ENCODE measurements at places on chromosomes 2 and 18.

DNA sequence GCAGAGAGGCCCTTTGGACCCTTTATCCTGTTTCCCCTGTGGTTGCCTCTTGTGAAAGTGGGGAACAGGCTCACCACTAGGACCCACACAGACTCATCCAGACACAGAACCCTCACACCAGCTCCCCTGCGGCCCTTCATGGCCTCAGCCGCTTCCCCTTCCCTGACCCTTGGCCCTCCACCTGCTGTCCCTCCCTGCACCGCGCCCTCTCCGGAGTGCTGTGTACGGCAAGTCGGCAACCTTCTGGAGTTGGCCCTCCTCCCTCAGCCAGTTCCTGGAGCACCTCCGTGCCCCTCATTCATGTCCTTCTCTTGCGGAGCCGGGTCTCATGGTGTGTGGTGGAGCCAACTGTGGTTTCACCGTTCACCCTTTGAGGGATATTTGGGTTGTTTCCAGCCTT is 44.0 kb downstream of the CTDP1 start:
- DNase-seq = no peak

DNA sequence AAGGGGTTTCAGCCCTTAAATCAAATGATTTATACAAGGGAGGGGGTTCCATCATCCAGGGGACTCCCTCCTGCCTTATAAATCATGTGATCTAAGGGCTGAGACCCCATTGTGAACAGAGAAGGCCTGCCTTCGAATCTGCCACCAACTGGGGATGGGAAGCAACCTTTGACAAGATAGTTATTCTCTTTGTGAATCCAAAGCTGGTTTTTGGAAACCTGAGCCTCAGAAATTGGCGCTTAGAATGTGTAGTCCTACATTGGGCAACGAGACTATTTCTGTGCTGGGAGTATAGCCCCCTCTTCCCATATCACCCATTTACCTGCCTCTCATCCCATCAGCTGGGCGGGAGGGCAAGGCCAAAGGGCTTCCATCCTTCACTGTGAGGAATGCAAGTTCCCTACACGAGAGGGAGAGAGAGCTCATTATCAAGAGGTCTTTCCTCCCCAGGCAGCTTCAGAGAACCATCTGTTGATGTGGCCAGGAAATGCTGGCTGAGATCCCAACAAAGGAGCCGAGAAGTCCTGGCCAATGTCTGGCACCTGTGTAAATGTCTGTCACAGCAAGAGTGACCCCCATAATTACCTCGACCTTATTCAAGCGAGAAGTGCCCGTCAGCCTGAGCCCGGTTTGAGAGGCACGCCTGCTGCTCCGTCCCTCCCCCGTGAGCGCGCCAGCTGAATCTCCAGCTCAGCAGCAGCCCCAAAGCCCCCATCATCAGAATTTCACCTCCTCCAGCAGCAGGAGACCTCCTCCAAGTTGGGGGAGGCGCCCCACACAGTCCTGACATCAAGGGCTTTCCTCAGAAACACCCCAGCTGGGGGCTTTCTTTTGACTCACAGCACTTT is 48.4 kb upstream of the APCDD1 start:
- DNase-seq = no peak

DNA sequence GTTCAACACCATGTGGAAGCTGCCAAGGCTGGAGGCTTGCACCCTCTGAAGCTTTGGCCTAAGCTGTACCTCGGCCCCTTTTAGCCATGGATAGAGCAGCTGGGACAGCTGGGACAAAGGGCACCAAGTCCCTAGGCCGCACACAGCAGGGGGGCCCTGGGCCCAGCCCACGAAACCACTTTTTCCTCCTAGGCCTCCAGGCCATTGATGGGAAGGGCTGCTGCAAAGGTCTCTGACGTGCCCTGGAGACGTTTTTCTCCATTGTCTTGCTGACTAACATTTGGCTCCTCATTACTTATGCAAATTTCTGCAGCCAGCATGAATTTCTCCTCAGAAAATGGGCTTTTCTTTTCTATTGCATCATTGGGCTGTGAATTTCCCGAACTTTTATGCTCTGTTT is 13.7 kb downstream of the RAPGEF4 start:
- no peak for DNase-seq

DNA sequence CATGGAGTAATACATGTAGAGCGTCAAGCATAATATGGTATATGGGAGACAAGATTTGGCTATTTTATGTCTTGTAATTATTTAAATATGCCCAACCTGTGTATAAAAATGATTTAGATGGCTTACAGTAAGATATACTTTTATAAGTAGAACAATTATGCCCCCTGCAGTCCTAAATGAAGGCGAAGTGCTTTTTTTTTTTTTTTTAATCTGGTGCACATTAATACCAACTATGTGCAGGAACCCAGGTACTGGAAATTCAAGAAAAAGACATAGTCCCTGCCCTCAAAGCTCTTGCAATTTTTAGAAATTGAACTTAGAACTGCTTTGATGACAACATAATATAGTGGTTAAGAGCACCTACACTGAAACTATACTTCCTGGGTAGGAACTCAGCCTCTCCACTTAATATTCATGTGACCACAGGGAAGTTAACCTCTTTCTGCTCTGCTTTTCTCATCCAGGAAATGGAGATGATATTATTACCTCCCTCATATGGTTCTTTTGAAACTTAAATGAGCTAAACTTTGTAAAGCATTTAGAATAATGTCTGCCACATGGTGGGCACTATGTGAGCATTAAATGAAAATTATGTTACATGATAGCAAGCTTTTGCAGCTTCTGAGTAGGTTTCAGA is 38.1 kb downstream of the AFTPH start:
- no peak for DNase-seq

GRCh38 chr2:196380575-196380974 is 209.2 kb upstream of the STK17B start:
- no peak for DNase-seq

- DNase-seq = no peak
These were observed 139.3 kb downstream of the UPP2 start for GRCh38 chr2:158240975-158241374.

DNA sequence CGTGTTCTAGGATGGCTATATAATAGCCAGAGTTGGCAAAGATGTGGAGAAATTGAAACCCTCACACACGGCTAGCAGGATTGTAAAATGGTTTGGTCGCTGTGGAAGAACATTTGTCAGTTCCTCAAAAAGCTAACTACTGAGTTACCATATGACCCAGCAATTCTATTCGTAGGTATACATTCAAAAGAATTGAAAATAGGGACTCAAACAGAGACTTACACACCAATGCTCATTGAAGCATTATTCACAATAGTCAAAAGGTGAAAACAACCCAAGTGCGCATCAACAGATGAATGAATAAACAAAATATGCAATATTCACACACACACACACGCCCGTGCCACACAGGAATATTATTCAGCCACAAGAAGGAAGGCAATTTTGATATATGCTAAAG is 98.7 kb downstream of the PLA2R1 start:
- DNase-seq = no peak

GRCh38 chr2:135637456-135638087 is 104.1 kb upstream of the UBXN4 start:
- no peak for DNase-seq

GRCh38 chr2:122960759-122961641 is 1064.1 kb upstream of the CNTNAP5 start:
- DNase-seq = peak; percentile 18

DNA sequence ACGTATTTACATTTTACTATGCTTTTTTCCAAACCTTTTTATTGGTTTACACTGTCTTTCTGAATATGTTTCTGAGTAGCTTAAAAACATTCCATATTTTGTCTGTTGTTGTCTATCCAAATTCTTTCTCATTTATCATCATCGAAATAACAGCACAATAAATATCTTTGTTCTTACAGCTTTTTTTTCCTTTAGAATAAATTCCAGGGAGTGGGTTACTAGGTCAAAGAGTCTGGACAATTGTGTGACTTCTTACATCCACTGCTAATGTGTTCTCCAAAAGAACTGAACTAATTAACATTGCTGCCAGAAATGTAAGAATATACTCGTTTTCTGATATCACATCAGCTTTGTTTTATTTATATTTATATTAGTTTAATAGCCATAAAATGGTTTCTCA is 59.4 kb downstream of the ANKRD44 start:
- DNase-seq = no peak

GRCh38 chr18:63259567-63260379 is 59.8 kb downstream of the BCL2 start:
- no peak for DNase-seq

DNA sequence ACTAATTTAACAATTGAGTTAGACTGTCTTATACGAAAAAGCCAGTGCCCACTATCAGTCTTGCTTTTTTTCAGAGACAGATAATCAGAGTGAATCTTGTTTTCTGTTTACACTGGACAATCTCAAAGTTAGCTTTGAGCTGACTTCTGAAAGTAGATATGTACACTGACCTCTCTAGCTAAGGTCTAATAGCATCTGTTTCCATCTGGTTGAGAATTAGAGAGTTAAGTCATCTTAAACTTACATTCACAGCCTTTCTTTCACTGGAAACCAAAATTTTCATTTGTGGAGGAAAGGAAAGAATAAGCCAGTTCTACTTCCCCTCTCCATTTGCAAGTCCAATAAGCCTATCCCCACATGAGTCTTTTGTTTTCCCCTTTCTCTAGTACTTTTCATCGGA is 89.3 kb downstream of the VRK2 start:
- DNase-seq = no peak

- DNase-seq = no peak
These were observed 91.0 kb downstream of the PLB1 start for GRCh38 chr2:28586867-28587266.

- no peak for DNase-seq
These were observed 893.1 kb upstream of the CELF4 start for GRCh38 chr18:38458698-38459097.

DNA sequence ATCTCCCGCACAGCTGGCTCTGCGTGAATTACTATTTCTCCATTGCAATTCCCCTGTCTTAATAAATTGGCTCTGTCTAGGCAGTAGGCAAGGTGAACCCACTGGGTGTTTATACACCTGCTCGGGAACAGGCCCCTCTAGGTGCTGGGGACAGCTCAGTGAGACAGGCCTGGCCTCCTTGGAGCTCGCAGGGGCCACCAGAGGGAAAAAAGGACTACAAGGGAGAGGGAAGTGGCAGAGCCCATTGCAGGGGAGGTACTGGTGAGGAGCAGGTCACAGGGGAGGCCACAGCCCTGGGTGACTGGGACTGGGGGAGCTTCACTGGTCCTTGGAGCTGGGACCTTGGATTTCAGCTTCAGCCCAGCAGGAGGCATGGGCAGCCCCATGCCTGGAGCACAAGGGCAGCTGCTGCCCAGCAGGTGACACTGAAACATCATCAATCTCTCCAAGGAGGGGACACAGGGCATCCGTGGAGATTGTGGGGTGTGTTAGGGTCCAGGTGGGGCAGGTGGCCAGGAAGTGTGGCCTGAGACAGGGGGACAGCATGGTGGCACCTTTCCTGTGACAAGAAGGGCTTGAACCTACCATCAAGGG is 31.2 kb downstream of the NGEF start:
- no peak for DNase-seq

DNA sequence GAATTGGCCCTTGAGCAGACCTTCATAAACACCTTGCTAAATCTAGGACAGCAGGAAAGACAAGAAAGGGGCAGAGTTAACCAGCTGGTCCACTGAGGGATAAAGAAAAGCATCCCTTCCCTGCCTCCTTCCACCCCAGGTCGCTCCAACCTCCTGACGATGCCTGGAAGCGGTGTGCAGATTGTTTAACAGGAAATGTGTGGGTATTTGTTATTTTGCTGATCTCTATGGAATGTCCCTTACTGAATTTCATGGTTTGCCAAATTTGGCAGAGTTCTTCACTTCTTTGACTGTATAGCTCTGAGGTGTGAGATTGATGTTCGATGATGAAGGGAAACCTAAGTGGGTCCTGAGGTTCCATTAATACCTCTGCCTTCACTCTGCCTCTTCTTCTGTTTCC is 72.9 kb downstream of the MAP3K20 start:
- no peak for DNase-seq

GRCh38 chr18:55998071-55998522 is 410.1 kb upstream of the TCF4 start:
- no peak for DNase-seq

DNA sequence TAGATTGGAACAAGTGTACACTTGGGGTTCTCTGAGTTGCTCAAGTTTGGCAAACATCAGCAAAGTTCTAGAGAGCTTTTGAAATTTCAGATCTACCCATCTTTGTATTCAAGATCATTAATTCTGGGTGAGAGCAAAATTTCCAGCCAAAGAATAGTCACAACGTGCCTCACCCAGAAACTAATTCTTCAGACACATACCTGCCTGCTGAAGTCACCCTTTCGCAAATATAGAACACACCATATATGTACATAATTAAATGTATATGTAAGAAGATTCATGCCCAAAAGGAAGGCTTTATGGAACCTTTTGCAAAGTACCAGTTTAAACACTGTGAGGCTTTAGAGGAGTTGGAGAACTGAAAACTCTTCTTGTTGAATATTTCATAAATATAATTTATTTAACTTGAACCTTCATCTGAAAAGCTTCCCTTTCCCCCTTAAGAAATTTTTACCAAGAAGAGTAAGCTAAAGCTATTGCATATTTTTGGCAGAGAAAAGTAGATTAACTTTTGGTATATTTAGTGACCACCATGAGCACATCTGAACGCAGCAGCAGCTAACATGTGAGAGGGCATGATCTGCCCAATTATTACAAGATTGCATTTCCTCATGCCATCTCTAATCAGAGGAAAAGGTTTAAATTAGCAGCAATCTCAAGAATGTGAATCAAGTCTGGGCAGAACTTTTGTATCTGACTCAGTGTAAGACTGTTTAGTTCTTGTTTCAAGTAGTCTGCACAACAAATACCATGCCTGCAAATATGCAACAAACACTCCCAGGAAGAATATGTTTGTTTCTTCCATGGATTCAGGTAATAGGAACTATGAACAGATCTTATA is 8.2 kb downstream of the RND3 start:
- no peak for DNase-seq

DNA sequence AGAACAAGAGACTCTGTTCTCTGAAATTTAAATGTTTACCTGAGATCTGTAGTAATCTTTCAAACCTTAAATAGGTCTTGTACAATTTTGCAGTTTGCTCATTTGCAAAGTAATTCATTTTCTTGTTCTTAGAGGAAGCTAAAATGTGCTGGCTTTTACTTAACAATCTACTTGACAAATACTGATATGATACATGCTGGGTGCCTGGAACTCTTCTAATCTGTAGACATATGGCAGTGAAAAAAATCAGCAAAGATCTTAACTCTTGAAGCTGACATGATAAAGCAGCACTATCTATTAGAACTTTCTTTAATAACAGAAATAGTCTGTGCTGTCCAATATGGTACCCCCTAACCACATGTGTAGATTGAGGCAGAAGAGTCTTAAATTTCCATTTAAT is 1352.8 kb upstream of the SLC39A10 start:
- DNase-seq = no peak

- DNase-seq = no peak
These were observed 70.3 kb upstream of the EPHA4 start for GRCh38 chr2:221642447-221642846.

DNA sequence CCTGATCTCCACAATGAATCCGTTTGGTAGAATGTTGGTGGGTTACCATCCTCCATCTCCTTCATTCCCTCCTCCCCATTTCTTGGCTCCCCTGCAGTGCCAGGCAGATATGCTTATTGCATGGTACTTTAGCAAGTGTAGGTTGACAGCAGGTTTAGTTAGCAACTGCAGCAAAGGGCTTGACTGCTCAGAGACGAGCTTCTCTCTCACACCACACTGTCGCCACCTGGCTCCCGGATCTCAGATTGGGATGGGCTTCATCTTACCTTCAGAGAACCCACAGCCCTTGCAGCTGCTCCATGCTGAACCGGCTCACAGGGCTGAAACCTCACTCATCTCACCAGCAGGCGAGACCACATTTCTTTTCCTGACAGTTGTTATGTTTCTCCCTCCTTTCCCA is 88.8 kb downstream of the VWA3B start:
- DNase-seq = no peak

- DNase-seq = no peak
These were observed 435.5 kb upstream of the MMADHC start for GRCh38 chr2:150023044-150023443.

All from fibroblast of skin of left biceps (primary cell).